ENCODE measurements at places on chromosomes 12 and 14. TPM values are rescaled to one million over a fixed set of nuclear protein-coding genes. Genes with fewer than 3 reads are reported as not detected.

The TAS2R13 gene
- 3.7 TPM for total RNA-seq

The ERBB3 gene
- 0.65 TPM for total RNA-seq

The SPIC gene
- total RNA-seq = not detected

The RAP1B gene
- total RNA-seq = 194 TPM

The B4GALNT1 gene
- total RNA-seq = 0.33 TPM

The DNAI7 gene
- 0.44 TPM for total RNA-seq

The KRT77 gene
- total RNA-seq = 0.17 TPM

The C12orf50 gene
- total RNA-seq = not detected

All from subcutaneous adipose tissue (tissue), 4 donors.